ENCODE measurements at places on chromosomes 11 and 22. TPM values are rescaled to one million over a fixed set of nuclear protein-coding genes. Genes with fewer than 3 reads are reported as not detected.

Gene CNTF
- 0.15 TPM for polyA plus RNA-seq

Gene OR51B5
- not detected for polyA plus RNA-seq

Gene EMID1
- polyA plus RNA-seq: 0.22 TPM

GRCh38 chr22:48218889-48219420 lies 1456.5 kb downstream of the TBC1D22A start:
- no peaks in the 10 kb centered on the region for H3K27me3 ChIP-seq
- no peaks in the 10 kb centered on the region for H3K4me1 ChIP-seq
- no peak overlapping the region for H3K4me3 ChIP-seq
- no peaks in the 10 kb centered on the region for H3K36me3 ChIP-seq

GRCh38 chr11:13104619-13105236 lies 95.6 kb downstream of the RASSF10 start:
- H3K27me3 ChIP-seq: no peaks in the 10 kb centered on the region
- peak overlapping the region; percentile 52 for H3K27ac ChIP-seq
- H3K4me3 ChIP-seq: no peak overlapping the region
- H3K36me3 ChIP-seq: no peaks in the 10 kb centered on the region
